ENCODE measurements at places on chromosomes 5 and 9.
A peak's percentile ranks its signal among the peaks of the same experiment; 100 is the strongest.

- no peak for DNase-seq
Observed at GRCh38 chr5:114686356-114686755, 324.5 kb downstream of the KCNN2 start.

DNA sequence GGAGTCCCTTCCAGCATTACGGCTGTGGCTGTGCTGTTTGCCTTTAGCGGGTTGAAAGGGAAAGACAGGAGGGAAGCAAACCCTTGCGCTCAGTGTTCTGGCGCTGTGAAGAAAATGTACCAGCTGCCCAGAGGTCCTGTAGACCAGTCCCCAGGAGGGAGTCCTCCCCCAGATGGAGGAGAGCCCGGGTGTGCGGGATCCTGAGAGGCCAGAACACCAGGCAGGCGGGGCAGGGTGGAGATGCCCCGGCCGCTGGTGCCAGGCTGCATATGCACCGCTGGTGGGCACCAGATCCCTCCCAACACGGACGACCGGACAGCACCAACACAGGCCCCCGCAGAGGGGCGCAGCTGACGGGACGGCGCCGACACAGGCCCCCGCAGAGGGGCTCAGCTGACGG lies 37.2 kb upstream of the SLC9A3 start:
- peak; percentile 74 for DNase-seq

- DNase-seq: no peak
Observed at GRCh38 chr9:96020792-96021550, 145.5 kb downstream of the ERCC6L2 start.

DNA sequence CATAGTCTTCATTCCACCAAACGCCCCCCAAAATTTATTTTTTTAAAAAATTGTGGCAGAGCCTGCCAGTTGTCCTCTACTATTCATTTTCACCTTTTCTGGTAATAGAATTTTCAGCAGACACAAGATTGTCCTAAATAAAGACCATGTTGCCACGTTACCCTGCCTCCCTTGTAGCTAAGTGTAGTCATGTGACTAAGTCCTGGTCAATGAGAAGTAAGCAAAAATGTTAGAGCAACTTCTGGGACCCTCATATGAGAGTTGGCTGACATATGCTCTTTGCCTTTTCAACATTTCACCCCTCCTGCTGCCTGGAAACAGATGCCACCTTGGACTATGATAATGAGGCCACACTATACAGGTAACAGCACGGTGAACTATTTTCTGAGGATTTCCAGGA lies 203.1 kb downstream of the PIK3R1 start:
- DNase-seq: no peak

- no peak for DNase-seq
Observed at GRCh38 chr5:169637085-169637548, at the start of gene DOCK2. DOCK2 (plus strand) TSS chr5:169637275; CDS start chr5:169637327, 52 bp downstream.

GRCh38 chr5:11925701-11926100 lies 21.5 kb upstream of the CTNND2 start:
- no peak for DNase-seq

DNA sequence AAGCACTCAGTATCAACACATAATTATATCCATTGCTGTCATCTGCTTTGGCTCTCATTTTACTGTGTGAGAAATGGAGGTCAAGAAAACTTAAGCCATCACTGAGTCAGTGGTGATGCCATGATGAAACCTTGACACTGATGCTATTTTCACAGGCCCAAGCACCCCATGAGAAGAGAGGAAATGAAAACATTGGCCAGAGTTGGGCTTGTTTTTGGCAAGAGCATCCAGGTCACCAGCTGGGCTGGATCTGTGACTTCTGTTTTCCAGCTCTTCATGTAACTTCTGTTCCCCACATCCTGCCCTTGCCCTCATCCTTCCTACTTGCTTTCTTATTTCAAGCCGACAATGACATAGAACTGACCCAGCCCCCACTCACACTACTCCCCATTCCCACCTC lies 10.0 kb downstream of the LCP2 start:
- DNase-seq: peak; percentile 63

- DNase-seq: no peak
Observed at GRCh38 chr5:112205846-112206245, 213.2 kb downstream of the EPB41L4A start.

DNA sequence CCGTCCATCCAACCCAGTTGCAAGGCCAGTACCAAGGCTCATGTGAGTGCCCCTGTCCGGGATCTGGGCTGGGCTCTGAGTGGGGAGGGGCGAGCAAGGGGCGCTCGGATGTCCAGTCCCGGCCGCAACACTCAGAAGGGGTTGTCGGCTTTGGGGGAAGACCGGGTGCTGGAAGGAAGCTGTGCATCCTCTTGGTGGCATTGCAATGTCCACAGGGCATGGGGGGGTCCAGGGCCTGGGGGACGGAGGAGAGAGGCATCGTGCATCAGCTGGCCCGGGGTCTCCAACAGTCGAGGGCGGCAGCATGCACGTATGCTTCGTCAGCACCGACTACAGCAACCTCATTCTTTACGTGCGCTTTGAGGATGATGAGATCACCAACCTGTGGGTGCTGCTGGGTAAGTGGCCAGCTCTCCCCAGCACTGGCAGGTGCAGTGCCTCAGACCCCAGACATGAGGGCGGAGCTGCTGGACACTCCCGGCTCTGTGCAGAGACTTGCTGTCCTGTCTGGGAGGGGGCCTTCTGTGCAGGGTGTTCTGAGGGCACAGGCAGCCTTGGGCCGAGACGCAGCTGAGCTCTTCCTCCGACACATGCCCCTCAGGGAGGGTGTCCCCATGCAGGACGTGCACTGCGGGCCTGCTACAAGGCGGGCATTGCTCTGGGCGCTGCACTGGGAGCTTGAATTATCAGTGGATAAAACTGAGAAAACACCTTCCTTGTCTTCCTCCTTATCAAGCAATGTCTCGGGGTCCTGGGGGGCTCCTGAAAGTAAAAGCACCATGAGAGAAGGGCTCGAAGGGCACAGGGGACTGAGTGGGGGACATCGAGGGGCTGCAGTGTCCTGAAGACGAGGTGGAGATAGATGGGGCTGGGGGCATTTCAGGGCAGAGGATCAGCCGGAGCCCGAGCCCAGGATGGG lies 22.5 kb downstream of the GLT6D1 start:
- DNase-seq: no peak

DNA sequence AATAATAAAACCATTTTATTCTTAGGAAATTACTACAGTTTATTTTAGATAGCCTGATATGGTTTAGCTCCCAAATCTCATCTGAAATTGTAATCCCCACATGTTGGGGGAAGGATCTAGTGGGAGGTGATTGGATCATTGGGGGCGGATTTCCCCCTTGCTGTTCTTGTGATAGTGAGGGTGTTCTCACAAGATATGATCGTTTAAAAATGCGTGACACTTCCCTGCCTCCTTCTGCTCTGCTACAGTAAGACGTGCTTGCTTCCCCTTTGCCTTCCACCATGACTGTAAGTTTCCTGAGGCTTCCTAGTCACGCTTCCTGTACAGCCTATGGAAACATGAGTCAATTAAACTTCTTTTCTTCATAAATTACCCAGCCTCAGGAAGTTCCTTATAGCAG lies 122.4 kb upstream of the FGF10 start:
- no peak for DNase-seq

- no peak for DNase-seq
Observed at GRCh38 chr9:134539586-134540194, 101.9 kb upstream of the COL5A1 start.

DNA sequence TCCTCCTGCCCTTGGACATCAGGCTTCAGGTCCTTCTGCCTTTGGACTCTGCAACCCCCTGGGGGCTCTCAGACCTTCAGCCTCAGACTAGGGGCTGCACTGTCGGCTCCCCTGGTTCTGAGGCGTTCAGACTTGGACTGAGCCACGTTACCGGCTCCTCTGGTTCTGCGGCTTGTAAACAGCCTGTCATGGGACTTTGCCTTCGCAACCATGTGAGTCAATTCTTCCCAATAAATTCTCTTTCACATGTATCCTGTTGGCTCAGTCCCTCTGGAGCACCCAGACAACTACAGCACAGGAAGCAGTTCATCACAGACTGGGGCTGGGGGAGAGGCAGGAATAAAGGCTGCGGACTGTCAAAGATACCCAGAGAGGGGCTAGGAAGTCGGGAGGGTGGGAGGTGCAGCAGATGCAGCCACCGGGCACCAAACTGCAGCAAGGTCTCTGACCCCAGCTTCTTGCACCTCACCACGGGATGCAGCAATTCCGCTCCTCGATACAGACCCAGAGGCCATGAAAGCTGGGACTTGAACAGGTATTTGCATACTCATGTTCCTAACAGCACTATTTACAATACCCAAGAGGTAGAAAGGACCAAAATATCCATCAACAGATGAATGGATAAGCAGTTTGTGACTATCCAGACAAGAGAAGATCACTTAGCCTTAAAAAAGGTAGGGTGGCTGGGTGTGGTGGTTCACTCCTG lies 100.8 kb downstream of the COL23A1 start:
- DNase-seq: no peak

- DNase-seq: no peak
Observed at GRCh38 chr9:2872250-2872930, 28.5 kb upstream of the PUM3 start.

DNA sequence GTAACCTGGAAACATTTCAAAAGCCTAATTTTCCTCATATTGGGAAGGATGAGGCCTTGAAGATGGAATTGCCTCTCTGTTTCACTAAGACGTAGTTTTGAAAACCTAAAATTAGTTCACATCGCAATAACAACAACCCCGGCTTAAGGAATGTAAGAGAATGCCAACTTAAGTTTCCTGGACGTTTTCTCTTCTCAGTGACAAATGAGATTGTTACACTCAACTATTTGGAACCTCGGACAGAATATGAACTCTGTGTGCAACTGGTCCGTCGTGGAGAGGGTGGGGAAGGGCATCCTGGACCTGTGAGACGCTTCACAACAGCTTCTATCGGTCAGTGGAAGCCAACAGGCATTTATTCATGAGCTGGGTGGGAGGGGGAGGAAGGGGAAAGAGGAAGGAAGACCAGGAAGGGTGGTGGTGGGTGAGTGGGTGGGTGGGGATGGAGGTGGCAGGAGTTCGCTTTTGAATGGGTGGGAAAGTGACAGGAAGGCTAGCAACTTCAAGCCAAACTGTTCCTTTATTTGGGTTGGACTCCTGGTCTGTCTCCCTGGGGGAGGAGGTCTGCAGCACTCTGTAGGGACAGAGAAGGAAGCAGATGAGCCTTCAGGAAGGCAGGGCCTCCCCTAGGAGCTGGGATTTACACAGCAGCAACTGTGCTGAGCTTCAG lies 83.4 kb downstream of the TEK start:
- no peak for DNase-seq

DNA sequence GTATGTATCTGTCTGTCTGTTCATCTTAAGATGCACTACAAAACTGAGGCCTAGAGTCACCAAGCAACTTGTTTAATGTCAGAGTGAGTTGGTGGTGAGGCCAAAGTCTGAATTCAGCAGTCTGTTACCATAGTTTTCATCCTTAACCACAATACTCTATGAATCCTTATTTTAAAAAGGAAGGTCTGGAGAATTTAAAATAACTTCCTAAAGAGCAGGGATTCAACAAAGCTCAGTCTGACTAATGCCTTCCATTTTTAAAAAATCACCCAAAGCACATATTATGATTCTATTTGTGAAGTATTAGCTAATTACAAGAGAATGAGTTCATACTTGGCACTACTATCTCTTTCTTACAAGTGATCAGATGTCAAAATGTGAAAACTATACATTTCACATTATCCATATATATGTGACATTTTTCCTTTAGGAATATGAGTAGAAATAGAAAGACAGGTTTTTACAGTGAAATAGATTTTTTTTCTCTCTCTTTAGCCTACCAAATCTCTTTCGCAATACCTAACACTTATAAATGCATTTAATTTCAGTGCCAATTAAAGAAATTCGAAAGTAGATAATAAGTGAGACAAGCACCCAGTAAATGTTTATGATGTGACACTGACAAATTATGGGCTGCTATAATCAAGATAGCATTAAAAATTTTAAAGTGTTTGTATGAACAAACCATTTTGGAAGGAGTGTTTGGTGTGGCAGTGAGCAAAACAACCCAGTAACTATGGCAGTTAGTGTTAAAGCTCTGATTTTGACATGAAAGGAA lies 102.3 kb upstream of the CDKN2B start:
- no peak for DNase-seq

DNA sequence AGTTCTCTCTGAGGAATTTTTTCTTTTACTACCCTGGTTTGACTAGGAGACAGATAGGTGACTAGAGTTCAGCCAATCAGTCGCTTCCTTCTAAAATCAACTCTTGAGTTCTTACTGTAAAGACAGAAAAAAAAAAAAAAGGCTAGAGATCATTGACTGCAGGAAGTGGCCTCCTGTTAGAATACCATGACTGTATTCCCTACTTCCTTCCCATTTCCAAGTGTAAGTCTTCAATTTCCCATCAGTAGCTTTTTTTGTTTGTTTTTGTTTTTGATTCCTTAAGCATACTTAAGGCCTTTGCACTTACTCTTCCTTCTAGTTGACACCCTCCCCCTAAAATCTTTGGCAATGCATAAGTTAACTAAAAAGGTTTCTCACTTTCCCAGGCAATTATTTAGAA lies 154.3 kb downstream of the HMHB1 start:
- DNase-seq: no peak

DNA sequence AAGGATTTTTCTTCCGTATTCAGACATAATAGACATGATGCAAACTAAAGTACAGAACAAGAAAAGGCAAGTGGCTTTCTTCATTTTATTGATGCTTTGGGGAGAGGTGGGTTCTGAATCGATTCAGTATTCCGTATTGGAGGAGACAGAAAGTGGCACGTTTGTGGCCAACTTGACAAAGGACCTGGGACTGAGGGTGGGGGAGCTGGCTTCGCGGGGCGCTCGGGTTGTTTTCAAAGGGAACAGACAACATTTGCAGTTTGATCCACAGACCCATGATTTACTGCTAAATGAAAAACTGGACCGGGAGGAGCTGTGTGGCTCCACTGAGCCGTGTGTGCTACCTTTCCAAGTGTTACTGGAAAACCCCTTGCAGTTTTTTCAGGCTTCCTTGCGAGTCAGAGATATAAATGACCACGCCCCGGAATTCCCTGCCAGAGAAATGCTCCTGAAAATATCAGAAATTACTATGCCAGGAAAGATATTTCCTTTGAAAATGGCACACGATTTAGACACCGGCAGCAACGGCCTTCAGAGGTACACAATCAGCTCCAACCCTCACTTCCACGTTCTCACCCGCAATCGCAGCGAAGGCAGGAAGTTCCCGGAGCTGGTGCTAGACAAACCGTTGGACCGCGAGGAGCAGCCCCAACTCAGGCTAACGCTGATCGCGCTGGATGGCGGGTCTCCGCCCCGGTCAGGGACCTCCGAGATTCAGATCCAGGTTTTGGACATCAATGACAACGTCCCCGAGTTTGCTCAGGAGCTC lies 551 bp downstream of the PCDHB6 start:
- no peak for DNase-seq

All from lower leg skin (tissue), 4 donors.